Thyroid gland (tissue), 4 donors: ENCODE measurements at places on chromosomes 6 and 20. TPM values are rescaled to one million over a fixed set of nuclear protein-coding genes. Genes with fewer than 3 reads are reported as not detected.

GRCh38 chr20:53842301-53843099 is 227.9 kb downstream of the BCAS1 start:
- DNase-seq, result no peak

DNA sequence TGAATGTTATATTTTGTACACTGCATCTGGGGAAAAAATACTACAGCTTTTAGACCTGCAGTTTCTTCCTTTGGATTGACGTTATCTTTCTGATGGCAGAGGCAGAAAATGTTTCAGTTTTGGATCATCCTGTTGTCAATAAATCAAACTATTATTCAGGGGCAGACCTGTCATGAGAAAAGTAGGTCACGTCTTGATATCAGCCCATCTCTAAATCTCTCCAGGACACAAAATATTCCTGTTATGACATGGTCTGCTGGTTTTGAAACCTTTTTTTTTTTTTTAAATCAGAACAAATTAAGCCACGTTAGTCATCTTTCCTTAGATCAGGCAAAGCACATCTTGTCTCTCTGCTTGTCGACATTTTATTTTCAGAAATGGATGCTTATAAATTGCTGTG is 24.0 kb downstream of the IL20RA start:
- no peak for DNase-seq

DNA sequence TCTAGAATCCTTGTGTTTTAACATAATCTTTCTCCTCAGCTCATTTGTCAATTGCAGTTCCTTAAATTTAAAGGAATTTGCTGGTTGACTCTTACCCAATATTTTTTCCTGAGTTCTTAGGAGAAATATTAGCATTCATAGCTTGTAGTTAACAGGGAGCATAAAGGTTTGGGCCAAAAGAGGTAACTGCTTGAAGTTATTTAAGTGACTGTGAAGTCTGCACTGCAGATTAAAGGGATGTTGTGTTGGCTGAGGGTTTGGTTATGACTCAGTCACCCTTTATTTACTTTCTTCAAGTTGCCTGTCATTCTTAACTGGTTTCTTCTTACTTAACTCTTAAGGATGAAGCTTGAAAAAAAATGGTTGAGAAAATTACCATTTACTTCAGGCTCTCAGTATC is 220.3 kb upstream of the LAMP5 start:
- no peak for DNase-seq

- peak; percentile 6 for DNase-seq
Measured at GRCh38 chr20:46058599-46059281, 29.7 kb downstream of the SLC12A5 start.

SNAI1 gene
- 14.1 TPM for total RNA-seq

SLC22A16 gene
- not detected for total RNA-seq

GRCh38 chr6:75893058-75893775 is 144.2 kb downstream of the MYO6 start:
- no peak for DNase-seq

DNA sequence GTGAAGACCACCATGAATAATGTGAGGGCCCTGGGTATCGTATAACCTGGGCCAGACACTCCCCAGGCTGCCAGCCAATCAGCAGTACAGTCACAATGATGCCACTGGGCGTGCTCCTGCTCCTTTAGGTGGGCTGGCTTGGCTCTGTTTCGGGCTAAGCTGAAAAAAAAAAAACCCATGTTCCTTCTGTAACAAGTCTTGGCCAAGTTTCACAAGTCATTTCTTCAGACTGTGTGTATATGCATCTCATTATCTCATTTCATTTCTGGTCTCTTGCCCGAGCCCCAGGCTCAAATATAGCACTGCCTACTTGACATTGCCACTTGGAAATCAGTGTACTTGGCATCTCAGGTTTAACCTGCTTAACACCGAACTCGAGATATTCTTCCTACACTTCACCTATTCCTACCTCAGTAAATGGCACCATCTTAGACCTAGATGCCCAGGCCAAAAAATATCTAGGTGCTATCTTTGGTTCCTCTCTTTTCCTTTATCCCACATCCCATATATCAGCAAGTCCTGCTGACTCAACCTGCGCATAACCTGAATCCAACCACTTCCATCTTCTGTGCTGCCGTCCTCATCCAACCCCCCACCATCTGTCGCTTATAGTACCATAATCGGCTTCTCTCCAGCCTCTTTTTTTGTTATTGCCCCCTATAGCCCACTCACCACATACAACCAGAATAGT is 1.8 kb downstream of the UQCC2 start:
- DNase-seq, result no peak

GRCh38 chr6:78629154-78629721 is 238.1 kb upstream of the IRAK1BP1 start:
- no peak for DNase-seq
